ENCODE measurements at places on chromosomes 1 and 21.

DNA sequence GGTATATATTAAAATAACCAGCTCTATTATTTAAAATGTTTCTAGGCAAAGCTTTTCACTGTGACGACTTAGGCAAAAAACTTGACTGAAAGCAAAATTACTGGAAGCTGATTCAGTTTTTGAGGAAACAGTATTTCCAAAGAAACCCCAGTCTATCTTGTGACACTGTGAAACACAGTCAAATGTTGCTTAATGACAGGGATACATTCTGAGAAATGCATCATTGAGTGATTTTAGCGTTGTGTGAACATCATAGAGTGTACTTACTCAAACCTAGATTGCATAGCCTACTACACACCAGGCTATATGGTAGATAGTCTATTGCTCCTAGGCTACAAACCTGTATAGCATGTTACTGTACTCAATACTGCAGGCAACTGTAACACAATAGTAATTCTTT, 116.9 kb upstream of the KCNK1 start:
- no peak for DNase-seq

DNA sequence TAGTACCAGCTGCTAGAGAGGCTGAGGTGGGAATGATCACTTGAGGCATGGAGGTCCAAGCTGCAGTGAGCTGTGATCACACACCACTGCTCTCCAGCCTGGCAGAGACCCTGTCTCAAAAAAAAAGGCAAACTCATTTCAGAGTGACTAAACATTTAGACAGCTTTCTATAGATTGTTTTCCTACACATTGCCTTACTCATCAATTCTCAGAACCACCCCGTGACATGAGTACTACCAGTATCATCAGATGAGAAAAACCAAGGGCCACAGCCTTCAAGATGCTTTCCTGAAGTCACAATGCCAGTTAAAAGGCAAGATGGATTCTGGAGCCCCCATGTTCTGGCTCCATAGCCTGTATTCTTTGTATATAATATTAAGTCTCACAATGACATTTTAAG, 22.4 kb upstream of the SMPDL3B start:
- DNase-seq, result no peak

DNA sequence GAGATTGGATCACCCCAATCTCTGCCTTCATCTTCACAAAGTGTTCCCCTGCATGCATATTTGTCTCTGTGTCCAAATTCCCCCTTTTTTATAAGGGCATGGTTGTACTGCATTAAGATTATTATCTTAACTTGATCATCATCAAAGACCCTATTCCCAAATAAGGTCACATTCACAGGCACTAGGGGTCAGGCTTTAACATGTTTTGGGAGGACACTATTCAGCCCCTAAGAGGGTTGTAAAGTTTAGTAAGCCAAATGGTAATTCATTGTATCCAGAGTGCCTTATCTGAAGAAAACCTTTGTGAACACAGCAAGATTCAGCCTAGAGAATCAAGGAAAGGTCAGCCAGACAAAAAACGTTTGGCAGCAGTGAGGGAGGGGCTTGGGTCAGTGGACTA, 317.6 kb upstream of the PLD5 start:
- DNase-seq, result no peak

GRCh38 chr21:16538936-16539440, 809.2 kb downstream of the USP25 start:
- no peak for DNase-seq

- DNase-seq, result no peak
Observed at GRCh38 chr1:107523061-107523460, 382.2 kb downstream of the NTNG1 start.

- peak; percentile 93 for DNase-seq
Observed at GRCh38 chr1:154221278-154222001, 685 bp downstream of the UBAP2L start.

GRCh38 chr1:55002686-55003085, 4.0 kb downstream of the BSND start:
- no peak for DNase-seq

DNA sequence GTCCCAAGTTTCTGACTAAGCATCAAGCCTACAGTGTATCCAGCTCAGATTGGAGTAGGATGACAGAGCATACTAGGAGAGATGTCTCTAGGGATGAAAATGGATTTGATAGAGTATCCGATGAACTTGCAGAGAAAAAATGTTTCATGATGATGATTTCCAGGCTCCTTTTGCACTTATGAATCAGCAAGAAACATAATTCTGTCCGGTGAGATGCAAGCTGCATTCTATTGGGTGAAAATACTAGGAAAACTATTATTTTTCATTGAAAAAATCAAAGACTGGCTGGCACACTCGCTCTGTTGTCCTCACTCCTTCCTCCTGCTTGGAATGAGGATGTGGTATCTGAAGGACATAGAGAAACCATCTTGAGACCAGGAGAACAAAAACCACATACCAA, 35.4 kb upstream of the RAB3GAP2 start:
- DNase-seq, result no peak

DNA sequence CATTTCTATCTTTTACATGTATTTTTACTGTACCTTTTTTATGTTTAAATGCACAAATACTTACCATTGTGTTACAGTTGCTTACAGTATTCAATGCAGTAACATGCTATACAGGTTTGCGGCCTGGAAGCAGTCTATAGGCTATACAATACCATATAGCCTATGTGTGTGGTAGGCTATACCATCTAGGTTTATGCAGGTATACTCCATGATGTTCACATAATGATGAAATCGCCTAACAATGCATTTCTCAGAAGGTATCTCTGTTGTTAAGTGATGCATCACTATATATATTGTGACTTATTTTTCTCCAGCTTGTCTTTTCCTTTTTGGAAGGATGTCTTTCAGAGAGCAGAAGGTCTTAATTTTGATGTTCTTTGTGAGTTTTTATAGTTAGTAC, 103.5 kb downstream of the MAST2 start:
- DNase-seq, result no peak

GRCh38 chr1:91374086-91374485, 30.6 kb downstream of the HFM1 start:
- DNase-seq, result no peak

- DNase-seq, result no peak
Observed at GRCh38 chr1:231166398-231166797, 4.5 kb downstream of the TRIM67 start.

- no peak for DNase-seq
Observed at GRCh38 chr1:56545711-56546110, 33.7 kb downstream of the PLPP3 start.

GRCh38 chr1:109395602-109396512, 1.9 kb downstream of the SORT1 start:
- no peak for DNase-seq

DNA sequence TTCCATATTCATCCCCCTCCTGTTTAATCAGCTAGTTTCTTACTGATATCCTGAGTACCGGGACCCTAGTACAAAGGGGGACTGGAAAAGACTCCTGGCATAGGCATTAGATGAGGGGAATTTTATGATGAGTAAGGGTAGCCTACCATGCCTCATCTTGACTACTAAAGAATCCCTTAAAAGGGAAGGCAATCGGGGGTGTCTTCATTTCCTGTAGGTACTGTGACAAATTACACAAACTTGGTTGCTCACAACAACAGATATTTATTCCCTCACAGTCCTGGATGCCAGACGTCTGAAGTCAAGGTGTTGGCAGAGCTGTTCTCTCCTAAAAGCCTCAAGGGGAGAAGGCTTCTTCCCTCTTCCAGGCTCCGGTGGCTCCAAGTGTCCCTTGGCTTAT, 28.9 kb upstream of the RUNX1 start:
- DNase-seq, result no peak

DNA sequence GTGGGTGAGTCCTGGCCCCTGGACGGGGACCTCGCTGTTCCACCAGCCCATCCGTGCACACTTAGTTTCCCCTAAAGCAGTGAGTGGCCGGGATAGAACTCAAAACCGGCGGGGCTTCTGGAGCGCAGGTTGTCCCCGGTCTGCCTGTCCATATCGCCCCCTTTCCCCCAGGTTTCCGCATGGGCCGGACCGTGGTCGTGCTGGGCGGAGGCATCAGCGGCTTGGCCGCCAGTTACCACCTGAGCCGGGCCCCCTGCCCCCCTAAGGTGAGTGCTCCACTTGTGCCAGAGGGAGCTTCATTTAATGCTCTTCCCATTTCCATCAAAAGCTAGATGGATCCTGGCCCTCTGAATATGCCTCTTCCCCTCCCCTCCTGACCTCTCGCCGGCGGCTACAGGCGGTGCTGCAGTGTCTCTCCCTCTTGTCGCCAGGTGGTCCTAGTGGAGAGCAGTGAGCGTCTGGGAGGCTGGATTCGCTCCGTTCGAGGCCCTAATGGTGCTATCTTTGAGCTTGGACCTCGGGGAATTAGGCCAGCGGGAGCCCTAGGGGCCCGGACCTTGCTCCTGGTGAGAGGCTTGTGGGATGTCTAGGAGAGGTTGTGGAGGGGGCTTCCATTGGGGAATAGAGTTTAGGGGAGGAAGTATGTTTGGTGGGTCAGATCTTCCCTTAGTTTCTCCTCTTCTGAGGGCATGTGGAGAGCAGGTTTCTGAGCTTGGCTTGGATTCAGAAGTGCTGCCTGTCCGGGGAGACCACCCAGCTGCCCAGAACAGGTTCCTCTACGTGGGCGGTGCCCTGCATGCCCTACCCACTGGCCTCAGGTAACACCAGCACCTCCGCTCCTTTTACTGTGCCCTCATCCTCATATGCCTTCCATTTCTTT, 683 bp downstream of the PPOX start:
- DNase-seq, result peak; percentile 86

DNA sequence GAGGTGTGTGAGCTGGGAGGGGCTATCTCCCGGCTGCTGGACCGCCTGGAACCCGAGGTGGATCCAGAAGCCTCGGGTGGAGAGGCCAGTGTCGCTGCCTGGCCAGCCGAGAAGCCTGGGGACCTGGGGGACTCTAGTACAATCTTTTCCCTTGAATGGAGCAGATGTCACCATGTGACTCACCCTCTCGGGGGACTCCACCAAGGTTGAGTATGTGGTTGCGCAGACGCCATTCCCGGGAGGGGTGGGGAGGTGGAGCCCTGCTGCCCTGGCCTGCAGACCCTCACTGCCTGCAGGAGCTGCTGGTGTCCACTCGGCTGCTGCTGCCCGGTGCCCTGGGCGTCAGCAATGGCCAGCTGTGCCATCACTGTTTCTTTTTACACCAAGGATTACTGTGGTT, 40.3 kb downstream of the TP73 start:
- no peak for DNase-seq

DNA sequence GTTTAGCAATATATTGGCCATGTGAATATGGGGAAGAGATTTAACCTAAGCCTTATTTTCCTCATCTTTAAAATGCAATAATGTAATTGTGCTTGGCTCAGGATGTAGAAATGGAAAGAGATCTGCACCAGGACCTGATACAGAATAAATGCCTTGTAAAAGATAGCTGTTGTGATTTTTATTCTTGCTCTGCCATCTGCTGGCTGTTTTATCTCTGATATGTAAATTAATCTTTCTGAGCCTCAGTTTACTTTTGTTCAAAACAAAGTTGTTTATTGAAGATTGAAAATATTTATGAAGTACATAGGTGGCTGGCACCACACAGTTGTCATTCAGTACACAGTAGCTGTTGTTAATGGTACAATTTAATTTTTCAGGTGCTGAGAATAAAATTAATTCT, 21.9 kb downstream of the ZYG11B start:
- no peak for DNase-seq

DNA sequence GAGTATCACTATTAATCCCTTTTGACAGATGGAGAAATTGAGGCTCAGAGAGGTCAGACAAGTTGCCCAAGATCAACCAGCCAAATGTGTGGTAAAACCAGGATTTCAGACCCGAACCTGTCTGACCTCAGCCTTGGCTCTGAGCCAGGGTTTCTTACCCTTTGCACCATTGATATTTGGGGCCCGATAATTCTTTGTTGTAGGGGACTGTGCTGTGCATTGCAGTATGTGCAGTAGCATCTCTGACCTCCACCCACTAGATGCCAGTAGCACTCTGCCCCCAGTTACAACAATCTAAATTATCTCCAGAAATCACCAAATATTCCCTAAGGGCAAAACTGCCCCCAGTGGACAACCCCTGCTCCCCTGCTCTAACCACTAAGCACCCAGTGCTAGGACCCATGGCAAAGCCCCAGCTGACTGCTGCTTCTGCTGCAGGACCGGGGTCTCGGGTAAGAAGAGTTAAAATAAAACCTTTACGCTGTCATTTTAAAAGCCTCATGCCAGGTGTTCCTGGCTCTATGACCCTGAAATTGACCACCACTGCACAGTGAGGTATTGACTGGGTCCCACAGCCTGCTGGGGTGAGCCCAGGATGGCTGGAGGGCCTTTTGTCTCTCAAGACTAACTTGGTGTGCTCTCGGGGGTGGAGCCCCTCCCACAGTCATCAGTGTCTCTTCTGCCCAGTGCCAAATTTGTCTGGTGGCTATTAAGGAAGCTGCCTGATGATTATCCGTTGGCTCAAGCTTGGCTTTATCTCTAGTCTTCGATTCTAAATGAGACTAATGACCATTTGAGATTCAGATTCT, 5.6 kb upstream of the MAN1C1 start:
- no peak for DNase-seq

- peak; percentile 87 for DNase-seq
Observed at GRCh38 chr1:7388488-7389185, 382.5 kb upstream of the VAMP3 start.

DNA sequence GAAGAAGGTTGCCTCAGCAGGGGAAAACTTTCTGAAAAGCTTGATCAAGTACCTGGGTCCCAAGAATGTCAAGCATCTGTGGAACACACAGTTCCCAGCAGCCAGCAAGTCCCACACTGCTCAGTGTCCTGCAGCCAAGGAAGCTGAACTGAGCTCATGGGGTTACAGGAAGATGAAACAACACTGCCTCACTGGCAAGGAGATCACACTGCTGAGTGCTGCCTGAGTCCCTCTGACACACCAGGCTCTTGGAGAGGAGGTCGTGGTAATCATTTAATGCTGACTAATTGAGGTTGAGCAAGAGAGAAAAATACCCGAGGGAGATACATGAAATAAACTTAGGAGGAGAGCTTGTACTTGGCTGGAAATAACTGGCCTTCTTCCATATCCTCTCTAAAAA, 75.2 kb downstream of the MPZL1 start:
- DNase-seq, result no peak

DNA sequence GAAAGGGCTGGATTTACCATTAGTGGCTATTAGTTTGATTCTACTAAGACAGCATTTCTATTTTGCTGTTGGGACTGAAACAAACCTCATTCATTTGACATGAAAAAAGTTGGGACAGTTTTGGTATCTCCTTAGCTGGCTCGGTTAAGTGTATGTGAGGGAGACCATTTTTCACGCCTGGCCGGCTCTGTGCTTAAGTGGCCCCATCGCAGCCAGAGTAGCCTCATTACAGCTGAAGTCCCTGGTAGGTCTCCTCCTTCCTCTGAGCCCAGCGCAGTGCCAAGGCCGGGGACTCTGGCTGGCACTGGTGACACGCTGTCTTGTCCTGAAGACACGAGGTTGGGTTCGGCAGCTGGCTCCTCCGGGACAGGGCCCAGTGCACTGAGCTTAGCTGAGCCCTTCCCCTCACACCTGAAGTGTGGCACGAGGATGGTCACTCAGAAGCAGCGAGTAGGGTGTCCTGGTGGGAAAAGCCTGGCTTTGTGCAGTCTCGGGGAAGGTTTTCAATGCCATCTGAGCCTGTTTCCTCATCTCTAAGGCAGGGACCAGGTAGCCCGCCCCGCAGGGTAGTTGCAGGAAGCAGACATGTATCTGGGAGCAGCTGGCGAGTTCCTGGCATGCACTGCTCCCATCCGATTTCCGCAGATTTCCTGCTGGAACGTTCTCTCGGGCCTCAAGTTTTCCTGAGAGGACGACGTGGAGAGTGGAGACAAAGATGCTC, 196.5 kb downstream of the DYRK1A start:
- peak; percentile 85 for DNase-seq

Measured in spleen (tissue), 13 donors.